ENCODE measurements at places on chromosomes 7 and 10.

- no peak for DNase-seq
Measured at GRCh38 chr7:28649811-28650210, 237.5 kb downstream of the CREB5 start.

- no peak for DNase-seq
Measured at GRCh38 chr10:114576716-114577115, 81.4 kb downstream of the ABLIM1 start.

- DNase-seq = no peak
Measured at GRCh38 chr10:70728328-70728727, 56.0 kb downstream of the ADAMTS14 start.

GRCh38 chr7:36039243-36039642, 113.8 kb upstream of the EEPD1 start:
- no peak for DNase-seq

- no peak for DNase-seq
Measured at GRCh38 chr10:90112681-90113080, 411.3 kb downstream of the KIF20B start.

GRCh38 chr7:101602082-101602481, 27.0 kb downstream of the MYL10 start:
- DNase-seq = no peak

DNA sequence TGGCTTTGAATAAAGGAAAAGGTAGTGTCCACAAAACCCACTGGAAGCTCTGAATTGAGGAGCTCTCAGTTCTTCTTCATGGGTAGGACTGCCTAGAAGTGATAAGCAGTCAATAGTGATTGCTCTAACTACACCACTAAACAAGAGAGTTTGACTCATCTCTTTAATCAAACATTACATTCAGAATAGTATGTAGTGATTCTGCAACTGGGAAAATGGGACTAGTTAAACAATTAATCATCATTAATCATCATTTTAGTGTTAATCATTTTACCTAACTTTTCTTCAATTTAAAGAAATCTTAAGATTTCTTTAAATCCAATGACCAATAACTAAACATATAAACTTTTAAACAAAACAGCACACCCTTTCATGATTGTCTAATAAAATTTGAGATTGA, 484.0 kb upstream of the FZD8 start:
- no peak for DNase-seq

GRCh38 chr10:80187060-80187459, 18.3 kb downstream of the ANXA11 start:
- no peak for DNase-seq

DNA sequence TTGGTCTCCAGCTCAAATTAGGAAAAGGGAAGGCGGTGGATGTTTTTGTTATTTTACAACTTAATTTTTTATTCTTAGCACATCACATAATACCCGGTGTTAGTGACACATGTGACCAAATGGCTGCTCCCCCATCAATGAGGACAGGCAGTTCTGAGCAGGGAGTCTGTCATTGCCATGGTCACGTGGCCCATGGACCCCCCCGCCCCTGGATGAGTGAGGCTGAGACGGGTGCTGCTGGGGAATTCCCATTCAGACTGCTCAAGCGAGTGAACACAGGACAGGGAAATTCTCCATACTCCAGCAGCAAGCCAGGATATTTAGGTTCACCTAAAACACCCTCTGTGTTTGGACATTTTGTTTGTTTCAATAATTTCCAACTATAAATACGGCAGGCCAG, 34.7 kb upstream of the SLC35B4 start:
- no peak for DNase-seq

DNA sequence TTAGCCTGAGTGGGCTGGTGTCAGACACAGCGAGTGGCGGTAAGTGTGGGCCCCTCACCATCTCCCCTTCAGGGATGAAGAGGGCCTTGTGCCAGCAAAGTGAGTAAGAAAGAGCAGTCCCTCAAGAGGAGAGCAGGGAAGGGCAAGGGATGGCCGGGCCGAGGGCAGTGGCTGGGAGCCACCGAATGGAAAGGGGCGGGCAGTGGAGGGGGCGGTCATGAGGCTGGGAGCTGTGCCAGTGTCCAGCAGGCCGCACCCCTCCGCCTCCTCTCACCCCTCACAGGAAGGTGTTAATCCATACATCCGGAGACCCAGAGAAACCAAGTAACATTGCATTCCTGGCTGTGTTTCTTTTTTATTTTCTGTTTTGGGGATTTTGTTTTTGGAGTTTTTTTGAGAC, 28.6 kb upstream of the RASGEF1A start:
- no peak for DNase-seq

DNA sequence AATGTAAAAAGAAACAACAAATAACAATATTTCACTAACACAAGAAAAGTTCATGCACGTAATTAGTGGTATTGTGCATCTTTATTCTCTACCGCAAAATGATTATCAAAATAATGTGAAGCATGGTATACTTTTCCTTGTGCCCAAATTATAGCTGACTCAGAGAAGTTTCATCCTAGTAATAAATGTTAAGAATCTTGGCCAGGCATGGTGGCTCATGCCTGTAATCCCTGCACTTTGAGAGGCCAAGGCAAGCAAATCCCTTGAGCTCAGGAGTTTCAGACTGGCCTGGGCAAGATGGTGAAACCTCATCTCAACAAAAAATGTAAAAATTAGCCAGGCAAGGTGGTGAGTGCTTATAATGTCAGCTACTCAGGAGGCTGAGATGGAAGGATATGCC, 105.0 kb downstream of the KMT2C start:
- DNase-seq = no peak

GRCh38 chr7:2336626-2337299, 17.9 kb upstream of the EIF3B start:
- peak; percentile 90 for DNase-seq

- DNase-seq = no peak
Measured at GRCh38 chr7:102912742-102913141, at the start of gene LRRC17. Gene LRRC17 (plus strand): TSS chr7:102913000. CDS start chr7:102933914, 20,914 bp downstream.

GRCh38 chr10:102090772-102091171, 25.6 kb downstream of the HPS6 start:
- no peak for DNase-seq

GRCh38 chr10:97165499-97165898, 20.3 kb downstream of the SLIT1 start:
- no peak for DNase-seq

GRCh38 chr7:25858525-25859411, 293.2 kb upstream of the NFE2L3 start:
- DNase-seq = no peak

GRCh38 chr7:102061981-102062390, 224.7 kb upstream of the SH2B2 start:
- peak; percentile 16 for DNase-seq

- no peak for DNase-seq
Measured at GRCh38 chr10:62237966-62238365, 30.7 kb downstream of the RTKN2 start.

- DNase-seq = no peak
Measured at GRCh38 chr10:89206402-89207180, 526 bp downstream of the CH25H start.

GRCh38 chr7:134669845-134670373, 23.3 kb downstream of the BPGM start:
- DNase-seq = peak; percentile 47

DNA sequence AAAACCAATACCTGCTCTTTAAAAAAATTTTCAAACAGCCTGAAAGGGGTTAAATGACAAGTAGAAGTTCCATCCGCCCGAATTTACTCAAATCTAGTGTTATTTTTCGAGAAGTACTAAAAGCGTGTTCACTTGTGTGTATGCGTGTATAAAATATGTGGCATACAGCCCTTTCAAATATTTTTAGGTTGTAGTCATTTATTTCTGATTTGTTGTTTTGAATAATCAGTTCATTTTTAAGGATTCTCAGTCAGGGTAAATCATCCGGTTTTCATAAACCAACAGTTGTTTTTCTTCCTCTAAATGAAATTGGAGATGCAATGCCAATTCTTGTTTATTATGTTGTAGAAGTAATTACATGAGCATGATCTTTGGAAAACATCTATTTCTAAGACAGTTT, 6.9 kb upstream of the SUN1 start:
- DNase-seq = no peak

- no peak for DNase-seq
Measured at GRCh38 chr7:17626235-17626634, 314.1 kb downstream of the SNX13 start.

GRCh38 chr10:4243651-4244050, 458.6 kb upstream of the KLF6 start:
- DNase-seq = no peak

DNA sequence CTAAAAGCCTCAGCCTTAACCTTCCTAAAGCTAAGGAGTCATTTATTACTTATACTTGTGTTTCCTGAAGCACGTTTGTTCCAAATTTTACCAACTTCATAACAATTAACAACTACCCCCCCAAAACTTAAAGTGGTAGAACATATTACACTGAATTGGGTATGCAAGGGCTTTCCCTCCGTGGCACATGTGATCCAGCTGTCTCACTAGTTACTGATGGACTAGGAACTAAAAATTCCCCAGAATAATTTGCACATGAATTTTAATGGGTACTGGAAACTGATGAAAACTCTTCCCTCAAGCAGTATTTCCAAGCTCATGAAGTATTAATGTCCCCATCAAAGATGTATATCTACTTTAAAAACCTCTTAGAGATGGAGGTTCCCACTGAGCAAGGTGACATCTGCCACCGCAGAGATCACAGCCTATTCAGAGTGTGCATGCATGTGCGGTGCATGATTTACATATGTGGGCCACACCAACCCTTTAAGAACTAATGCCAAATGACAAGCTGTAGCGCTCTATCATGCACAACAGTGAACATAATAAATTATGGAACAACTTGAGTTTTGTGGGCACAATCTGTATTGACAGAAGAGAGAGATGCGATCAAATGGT, 139.9 kb upstream of the ADCY1 start:
- DNase-seq = no peak

GRCh38 chr10:21715531-21716195, 181.6 kb downstream of the MLLT10 start:
- DNase-seq = no peak

DNA sequence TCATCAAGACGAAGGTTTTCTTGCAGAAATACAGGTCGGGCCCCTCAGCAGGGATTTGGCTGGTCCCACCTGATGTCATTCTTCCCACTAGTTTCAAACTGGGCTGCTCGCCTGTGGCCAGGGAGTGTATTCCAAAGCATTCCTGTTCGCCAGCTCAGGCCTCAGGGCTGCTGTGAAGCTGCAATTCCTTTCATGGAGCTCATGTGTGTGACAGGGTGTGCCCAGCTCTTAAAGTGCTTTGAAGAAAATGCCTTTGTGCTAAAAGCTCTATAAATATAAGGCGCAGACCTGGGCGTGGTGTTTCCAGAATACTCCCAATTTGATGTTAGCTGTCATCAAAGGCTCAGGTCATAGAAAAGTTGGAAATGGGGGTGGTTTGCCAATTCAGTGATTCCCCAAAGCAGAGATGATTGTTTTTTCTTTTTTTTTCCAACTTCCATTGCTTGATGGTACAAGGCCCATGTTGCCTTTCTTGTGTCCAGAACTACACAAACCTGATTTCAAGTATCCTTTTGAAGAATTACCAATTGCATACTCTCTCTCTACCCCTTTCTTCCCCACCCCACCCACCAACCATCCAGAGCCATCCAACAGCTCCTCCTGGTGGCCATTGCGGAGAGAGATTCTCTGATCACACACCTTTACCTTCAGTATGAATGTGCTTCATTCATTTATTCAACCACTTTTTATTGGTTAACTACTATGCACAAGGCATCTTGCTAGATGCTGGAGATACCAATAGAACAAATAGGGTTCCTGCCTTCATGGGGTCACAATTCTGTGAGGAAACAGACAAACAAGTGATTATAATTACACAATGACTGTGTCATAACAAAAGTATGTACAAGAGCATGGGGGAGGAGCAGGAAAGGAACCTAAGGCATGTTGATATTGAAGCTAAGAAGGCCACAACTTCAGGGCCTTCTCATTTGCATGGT, 297.3 kb upstream of the LYZL1 start:
- peak; percentile 51 for DNase-seq

- DNase-seq = no peak
Measured at GRCh38 chr10:91575044-91575610, 57.7 kb downstream of the PPP1R3C start.

DNA sequence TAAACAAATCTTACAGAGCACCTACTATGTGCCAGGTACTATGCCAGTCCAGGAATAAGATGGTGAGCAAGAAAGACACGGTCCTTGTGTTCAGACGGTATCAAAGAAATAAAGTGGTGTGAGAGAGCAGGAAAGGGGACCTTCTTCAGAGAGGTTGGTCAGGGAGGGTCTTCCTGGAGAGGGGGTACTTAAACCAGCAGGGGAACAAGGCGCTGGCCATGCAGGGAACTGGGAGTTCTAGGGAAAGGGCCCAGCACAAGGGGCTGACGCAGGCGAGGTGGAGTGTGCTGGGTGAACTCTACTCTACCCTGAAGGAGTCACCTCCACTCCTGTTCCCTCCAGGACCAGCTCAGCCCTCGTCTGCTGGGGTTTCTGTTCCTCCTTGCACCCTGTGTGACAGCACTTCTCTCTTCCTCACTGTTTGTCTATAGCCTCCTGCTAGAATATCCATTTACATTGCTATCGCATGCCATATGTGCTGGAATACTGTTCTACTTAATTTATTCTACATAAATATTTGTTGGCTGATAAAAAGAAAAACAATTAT, 73.5 kb downstream of the AOAH start:
- no peak for DNase-seq

DNA sequence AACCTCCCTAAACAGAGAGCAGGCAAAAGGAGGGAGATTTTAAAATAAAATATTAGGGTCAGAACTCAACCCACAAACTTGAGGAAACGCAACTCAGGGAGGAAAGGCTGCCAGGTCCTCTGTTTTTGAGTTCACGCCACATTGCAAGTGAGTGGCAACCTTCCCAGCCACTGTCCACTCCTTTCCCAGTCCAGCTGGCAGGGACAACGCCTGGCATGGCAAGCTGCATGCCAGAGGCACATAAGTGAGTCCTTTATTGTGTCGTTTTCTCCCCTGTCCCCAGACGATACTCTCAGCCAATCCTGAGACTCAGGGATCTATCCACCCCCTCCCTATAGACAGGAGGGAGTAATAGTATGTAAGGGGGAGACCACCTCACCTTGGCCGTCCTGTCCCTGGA, 22.4 kb downstream of the FBXW4 start:
- no peak for DNase-seq

All from hematopoietic multipotent progenitor cell treated with erythropoietin and hydrocortisone succinate and interleukin-3 and kit ligand, for 8 days (in vitro differentiated cells).